Stimulated activated CD4-positive, alpha-beta T cell treated with anti-CD3 and anti-CD28 coated beads, Interleukin-1b, Interleukin-23, amount 100 ng/mL, for 1 hour (primary cell): ENCODE measurements at places on chromosomes 4 and X.

DNA sequence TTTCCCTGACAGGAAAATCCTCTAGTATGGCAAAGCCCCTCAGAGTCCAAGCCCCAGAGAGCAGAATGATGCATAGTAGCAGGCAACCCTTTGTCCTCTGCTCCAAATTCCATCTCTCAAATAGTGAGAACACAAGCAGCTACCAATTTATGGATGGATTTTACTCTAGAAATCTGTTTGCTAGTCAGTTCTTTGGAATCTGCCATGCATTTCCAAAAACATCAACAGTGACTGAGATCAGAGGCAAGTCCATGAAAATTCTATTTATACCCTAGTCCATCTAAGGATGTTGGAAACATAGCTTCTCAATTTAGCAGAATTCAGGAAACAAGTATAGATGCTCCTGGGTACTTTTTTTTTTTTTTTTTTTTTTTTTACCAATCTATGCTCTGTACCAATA, 10.0 kb upstream of the CC2D2A start:
- no peak for DNase-seq

- no peak for DNase-seq
These were observed 2048.7 kb downstream of the PCDH7 start for GRCh38 chr4:32768664-32769389.

GRCh38 chr4:123749383-123749782, 352.8 kb downstream of the SPRY1 start:
- no peak for DNase-seq

GRCh38 chr4:72207196-72207595, 175.4 kb downstream of the NPFFR2 start:
- no peak for DNase-seq

GRCh38 chrX:13940671-13941070, 89.0 kb downstream of the GEMIN8 start:
- DNase-seq, result no peak

DNA sequence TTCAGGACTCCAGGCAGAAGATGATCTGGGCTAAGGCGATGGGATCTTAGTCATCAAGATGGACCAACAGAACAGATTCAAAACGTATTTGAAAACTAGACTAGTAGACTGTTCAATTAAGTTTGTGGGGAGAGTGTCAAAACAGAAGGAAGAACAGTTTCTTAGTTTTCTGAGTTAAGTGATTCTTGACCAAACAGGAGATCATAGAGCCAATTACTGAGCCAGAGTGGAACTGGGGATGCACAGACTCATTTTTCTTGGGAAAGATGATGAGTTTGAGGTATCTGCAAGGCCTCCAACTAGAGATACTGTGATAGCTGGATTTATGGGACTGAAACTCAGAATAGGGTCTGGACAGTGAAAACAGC, 119.5 kb downstream of the REELD1 start:
- DNase-seq, result no peak

- DNase-seq, result no peak
These were observed 22.7 kb downstream of the F8A3 start for GRCh38 chrX:155435744-155436112.

DNA sequence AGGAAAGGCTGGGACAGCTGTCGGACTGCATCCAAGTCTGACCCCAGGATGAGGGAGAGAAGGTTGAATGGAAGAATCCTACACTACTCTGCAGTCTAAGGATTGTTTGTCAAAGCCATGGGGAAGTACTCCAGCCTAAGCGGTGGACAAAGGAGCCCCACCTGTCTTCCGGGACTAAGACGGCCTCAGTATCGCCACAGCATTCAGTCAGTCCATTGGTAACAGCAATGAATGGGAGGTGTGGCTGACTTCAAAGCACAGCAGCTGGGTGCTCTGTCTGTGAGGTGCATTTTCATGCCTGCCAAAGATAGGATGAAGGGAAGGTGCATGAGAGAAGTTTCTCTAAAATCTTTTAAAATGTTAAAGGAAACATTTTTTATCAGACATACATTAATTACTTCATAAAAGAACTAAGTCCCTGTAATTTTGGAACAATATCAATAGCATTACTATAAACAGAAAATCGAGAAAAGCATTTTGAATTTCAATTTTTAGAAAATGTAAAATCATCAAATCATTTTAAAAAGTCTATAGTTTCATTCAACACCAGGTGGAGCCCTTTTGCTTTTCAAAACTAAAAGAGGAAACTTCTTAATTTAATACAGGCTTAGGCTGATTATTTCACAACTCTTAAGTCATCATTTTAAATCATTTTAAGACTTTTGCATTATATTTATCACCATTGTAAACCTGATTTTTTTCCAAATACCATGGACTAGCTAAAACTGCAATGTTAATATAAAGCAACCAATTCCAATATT, 27.6 kb upstream of the INTU start:
- no peak for DNase-seq

GRCh38 chrX:125646195-125646594, 326.5 kb downstream of the TEX13C start:
- no peak for DNase-seq

DNA sequence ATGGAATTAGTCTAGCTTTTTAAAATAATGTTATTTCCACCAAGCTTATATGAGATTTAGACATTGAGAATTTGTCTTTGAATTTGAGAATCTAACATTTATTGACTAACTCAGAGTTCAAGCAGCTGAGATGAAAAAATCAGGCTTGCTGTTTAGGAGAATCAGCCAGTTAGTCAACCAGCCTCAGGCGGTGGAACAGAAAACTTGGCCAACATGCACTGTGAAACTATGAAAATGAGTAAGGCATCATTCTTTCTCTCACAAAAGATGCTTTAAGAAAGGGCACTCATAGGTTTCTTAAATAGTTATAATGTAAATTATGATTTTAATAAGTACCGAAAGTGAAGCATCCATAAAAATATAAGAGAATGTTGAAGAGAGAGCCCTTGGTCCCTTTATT, 84.2 kb downstream of the NFKB1 start:
- DNase-seq, result no peak

GRCh38 chr4:147693218-147693617, 9.3 kb upstream of the PRMT9 start:
- no peak for DNase-seq

- DNase-seq, result no peak
These were observed 72.2 kb upstream of the PPP3CA start for GRCh38 chr4:101419336-101420135.

DNA sequence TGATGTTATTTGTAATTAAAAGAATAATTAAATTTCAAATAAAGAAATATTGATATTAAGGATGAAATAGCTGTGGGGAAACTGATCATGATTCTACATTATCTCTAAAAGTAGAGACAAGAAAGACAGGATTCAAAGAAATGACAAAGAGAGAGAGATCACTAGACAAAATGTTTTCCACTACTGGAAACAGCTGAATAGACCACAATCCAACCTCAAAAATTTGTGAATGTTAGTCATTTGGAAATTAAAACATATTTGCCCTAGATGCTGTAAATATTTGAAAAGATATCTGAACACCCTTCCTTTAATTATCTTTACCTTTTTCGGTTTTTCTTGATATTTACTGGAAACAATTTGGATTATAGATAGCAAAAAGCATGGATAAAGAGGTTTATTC, 414.9 kb downstream of the CENPC start:
- no peak for DNase-seq

DNA sequence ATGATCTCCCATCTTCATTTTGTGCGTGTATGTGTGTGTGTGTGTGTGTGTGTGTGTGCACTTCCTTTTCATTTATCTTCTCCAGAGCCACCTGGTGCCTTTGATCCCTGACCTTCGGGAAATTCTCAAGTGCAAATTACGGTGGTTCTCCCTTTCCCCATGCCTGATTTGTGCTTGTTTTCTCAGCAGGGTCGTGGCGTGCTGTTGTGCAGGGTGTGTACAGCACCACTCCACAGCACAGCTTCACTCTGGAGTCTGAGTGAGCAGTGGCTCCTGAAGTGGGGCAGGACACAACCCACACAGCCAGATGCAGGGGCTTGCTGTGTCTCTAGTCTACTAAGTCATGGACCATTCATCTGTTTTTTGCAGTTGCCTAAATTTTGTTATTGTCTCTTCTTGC, 114.2 kb upstream of the TBC1D9 start:
- no peak for DNase-seq

DNA sequence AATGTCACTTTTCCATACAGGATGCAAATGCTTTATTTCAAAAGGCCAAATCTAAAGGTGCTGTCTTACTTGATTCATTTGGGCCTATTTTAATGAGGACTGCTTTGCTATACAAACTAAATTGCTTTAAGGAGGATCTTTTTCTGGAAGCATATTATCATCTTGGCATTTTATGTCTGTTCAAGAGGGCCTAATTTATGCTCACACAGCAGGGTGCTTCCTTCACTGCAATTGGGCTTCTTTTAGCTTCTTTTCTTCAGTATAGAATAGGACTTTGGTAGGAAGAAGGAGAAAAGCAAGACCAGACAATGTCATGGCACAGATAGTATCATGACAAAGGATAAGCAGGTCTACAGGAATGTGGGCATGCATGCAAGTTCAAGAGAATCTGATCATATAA, 222.4 kb upstream of the ANKRD50 start:
- no peak for DNase-seq

DNA sequence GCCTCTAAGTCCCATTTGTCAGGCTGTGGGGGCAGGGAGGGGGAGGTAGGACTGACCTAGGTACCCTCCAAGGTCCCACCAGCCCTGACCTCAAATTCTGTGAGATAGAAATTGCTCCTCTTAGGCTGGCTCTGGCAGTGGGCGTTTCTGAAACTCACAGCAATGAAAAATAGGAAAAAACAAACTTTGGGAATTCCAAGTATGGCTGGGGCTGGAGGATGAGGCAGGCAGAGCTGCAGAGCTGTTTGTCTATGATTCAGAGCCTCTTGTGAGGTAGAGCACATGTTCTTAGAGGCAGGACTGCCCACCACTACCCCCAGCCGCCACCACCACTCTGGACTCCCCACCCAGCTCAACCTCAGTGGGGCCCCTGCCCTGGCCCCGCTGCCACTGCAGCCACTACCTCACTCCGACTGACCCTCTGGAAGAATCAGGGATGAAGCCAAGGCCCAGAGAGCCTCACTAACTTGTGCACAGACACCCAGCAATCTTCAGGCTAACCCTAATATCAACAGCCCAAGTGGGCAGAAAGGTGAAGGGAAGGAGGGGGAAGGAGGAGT, 98.2 kb downstream of the PJA1 start:
- DNase-seq, result no peak

DNA sequence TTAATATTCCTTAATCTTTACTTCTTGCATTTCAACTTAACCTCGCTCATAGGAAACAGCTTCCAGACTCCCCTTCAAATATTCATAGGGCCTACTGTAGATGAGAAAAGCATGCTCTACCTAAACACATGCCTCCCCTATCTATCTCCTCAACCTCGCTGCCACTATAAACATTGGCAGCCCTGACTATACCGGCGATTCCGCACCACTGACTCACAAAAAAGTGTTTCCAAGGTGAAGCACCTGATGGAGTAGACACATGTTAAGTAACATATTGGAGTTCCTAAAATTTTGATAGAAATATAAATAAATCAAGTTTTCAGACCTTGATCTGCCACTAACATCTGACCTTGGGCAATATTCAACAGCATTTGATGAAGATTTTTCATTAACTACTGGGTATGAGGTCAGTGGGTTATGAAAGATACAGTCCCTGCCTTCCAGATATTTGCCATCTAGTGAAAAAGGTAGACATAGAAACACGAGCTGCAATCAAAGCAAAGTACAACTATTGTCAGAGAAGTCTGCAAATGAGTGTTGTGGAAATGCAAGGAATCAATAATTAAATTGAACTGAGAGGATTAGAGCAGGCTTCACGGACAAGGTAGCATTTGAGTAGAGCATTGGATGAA, 184.2 kb downstream of the MAML3 start:
- no peak for DNase-seq

DNA sequence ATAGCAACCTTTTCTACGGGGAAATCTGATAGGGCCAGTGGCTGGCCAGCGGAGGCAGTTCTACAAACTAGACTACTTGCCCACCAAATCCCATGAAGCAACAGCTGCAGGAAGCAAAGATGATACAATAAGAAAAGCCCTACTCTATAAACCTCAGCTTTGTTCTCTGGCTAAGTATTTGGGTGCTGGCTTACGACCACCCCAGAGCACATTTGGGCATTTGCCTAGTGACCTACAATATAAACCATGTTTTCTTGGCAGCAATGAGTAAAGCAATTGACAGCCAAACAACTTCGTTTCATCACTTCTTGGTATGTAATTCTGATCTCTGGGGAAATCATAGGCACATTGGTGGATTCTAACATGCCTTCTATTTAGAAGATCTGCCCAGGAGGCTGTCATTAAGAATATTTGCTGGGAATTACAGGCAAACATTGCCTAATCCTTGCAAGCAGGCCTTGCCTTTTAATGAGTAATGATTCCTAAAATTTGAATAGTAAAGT, 7.5 kb upstream of the LHFPL1 start:
- DNase-seq, result no peak

DNA sequence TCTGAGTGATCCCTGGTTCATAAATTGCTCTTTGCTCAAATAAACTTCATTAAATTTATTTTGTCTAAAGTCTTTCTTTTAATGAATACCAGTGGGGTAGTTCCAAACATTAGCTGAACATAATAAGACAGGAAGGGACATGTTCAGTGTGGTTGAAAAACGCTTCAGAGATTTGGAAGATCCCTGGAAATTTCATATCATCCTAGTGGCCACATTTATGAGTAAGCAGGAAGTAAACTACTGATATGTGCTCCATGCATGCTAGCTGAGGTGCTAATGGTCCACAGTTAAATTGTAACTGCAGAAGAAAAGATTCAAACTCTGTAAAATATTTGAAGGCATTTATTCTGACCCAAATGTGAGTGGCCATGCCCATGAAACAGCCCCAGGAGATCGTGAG, 1328.7 kb downstream of the ADGRL3 start:
- DNase-seq, result no peak

DNA sequence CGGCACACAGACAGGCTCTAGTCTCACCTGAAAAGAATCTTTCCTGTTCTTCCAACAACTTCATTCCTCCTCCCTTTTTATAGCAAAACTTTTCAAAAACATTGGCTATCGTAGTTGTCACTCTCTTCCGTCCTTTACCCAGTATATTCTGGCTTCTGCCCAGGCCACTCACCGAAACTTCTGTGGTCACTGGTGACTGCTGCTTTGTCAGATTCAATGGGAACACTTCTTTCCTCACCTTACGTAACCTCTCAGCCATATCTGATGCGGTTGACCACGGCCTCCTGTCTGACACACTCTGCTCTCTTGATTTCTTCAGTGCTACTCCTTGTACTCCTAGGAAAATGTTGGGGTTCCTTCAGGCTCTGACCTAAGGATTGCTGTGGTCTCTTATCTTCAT, 9.2 kb upstream of the RNF150 start:
- DNase-seq, result no peak

- DNase-seq, result no peak
These were observed 15.7 kb downstream of the C1QTNF7 start for GRCh38 chr4:15443371-15444160.

DNA sequence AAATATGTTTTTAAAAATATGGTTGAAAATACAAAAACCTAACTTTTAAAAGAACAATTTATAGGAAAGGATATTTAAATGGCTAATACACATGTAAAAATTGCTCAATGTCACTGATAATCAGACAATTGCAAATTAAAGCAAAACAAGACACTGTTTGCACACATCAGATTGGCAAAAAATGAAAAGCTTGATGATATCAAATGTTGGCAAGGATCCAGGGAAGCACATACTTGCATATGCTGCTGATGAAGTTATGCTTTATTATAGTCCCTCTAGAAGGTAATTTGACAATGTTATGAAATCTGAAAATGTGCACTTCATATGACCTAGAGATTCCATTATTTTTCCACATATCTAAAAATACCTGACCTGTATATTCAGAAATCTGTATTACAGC, 45.7 kb upstream of the EPGN start:
- no peak for DNase-seq
